ENCODE measurements at places on chromosomes 4 and X.

DNA sequence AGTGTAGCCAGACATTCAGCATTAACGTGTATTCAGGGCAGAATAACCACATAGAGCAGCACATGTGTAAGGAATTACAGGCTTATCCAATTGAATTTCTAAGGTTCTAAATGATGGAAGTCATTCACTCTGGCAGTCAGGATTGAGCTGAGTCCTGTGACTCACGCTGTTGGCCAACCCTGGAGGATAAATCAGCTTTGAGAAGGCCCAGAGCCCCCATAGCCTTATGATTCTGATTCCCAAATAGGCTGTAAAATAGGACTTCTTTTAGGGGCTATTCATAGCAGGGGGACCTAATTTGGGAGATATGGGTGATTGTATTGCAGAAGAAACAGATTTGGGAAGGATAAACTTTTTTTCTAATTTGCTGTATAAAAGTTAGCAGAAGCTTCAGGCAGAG is 8.1 kb upstream of the HPF1 start:
- no peak for DNase-seq

DNA sequence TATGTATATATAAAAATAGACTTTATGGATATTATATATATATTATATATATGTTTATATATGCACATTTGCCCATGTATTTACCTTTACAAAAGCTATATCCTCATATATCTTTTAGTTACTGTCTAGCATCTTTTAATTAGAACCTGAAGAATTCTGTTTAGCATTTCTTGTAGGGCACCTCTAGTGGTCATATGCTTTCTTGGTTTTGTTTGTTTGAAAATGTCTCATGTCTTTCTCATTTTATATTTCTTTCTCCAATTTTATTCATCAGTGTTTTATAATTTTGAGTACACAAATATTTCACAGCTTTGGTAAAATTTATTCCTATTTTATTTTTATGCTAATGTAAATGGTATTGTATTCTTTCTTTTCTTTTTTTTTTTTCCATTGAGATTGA is 70.3 kb upstream of the SPIN4 start:
- DNase-seq = no peak

DNA sequence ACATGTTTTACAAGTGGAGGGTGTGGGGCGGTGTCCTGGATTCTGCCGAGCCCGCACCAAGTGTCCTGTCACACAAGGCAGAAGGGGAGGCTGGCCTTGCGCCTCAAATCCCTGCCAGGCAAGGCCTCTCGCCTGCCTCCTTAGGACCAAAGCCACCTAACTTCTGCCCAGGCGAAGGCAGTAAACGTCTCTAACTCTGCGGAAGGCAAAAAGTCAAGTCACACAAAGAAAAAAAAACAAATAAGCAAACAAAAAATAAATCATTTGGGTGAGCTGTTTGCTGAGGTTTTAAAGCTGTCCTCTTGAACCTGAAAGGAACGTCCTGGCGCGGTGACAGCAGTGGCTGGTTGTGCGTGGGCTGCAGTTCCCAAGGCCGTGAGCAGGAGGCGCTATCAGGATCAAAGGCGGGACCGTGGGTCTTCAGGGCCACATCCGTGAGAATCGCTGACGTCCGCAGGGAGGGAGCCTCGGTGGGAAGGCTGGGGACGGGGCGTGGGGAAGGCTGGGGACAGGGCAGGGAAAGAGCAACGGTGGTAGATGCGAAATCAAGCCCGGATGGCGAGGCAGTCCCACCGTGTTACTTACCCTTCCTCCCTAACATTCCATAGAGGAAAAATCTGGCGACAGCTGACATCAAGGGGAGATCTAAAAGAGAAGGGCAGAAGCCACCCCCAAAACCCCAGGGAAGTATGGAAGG is 99.1 kb downstream of the TRAPPC11 start:
- no peak for DNase-seq

GRCh38 chr4:138111462-138112000 is 130.6 kb downstream of the SLC7A11 start:
- no peak for DNase-seq
